ENCODE measurements at places on chromosomes 2 and 18. TPM values are rescaled to one million over a fixed set of nuclear protein-coding genes. Genes with fewer than 3 reads are reported as not detected.

KDM3A gene
- total RNA-seq: 35.5 TPM

GRCh38 chr2:43950383-43951008 lies 45.3 kb downstream of the LRPPRC start:
- peak; percentile 20 for DNase-seq

- DNase-seq: no peak
Observed at GRCh38 chr2:225037415-225038230, 4.6 kb downstream of the DOCK10 start.

- DNase-seq: no peak
Observed at GRCh38 chr2:2269989-2270562, 61.0 kb downstream of the MYT1L start.

KCNG3 gene
- total RNA-seq: 0.73 TPM
